ENCODE measurements at places on chromosomes 5 and 9. TPM values are rescaled to one million over a fixed set of nuclear protein-coding genes. Genes with fewer than 3 reads are reported as not detected.

GRCh38 chr5:177537389-177538361 lies 16.7 kb downstream of the FAM193B start:
- no peak for DNase-seq

- DNase-seq: no peak
These were observed 639.3 kb downstream of the MTRR start for GRCh38 chr5:8508231-8508630.

DNA sequence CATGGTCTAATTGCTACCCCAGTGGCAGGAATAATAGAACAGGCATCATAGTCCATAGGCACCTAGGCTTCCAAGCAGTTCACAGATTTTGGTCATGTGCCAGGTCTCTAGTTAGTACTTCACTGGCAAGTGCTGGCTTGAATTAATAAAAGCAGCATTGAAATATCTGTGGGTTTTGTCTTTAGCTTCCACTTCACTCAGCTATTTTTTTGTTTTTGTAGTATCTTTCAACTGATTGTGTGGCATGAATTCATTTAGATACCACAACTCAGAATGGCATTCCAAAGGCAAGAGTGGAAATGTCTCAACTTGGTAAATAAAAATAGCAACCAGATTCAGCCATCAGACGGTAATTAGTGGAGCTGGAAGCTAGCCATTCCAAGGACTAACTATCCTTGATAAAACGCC lies 27.9 kb upstream of the ITGA2 start:
- DNase-seq: no peak

- no peak for DNase-seq
These were observed 290.5 kb downstream of the DOCK8 start for GRCh38 chr9:504921-505740.

- no peak for DNase-seq
These were observed 65.0 kb downstream of the PKD2L2 start for GRCh38 chr5:137954131-137954879.

DNA sequence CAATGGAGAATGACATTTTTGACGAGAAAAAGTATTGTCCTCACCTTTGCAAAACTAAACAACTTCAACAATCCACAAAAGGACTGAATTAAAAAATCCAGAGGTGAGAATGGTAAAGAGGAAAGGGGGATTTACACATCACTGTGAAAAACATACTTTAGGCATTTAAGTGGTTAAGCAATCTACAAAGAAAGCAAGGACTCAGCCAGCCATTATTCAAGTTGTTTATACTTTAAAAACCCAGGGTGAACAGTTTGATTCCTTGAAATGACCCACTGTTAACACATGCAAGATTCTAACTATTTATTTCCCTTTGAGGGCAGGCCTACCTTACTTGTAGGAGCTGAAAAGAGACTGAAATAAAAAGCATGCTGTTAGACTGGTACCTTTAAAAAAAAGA lies 29.3 kb downstream of the TUT7 start:
- DNase-seq: no peak

DNA sequence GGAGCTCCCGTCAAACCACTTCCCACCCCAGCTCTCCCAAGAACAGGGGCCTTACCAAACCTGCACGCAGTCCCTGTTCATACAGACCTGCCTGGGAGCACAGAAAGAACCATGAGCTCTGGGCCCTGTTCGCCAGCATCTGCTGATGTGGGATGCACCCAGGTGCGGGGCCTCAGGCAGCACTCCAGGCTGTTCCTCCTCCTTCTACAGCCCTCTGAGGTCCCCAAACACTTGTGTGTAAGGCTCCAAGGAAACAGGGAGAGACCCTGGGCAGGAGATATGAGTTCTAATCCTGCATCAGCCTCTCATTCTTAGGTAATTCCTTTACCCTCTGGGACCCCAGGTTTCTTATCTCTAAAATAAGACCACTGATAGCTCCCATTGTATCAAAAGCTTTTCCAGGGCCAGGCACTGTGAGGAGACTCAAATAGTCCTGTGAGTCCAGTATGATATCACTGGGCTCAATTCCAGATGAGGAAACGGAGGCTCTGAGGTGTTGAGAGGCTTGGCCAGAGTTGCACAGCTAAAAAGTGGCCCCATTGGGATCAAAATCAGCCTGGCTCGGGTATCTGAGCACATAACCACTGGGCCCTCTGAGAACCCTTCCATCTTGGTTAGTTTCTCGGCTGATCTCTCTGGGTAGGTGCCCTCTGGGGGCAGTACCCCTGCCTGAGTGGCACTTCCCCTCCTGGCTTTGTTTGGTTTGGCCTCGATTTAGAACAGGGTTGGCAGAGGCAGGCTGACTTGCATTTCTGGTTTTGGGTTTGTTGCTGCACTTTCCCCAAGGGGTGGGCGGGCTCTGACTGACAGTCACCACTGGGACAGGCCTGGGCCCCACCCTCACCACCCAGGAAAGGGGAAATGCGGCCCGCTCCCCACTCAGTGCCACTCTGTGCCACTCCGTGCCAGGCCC lies 116.8 kb downstream of the RGS3 start:
- peak; percentile 66 for DNase-seq

DNA sequence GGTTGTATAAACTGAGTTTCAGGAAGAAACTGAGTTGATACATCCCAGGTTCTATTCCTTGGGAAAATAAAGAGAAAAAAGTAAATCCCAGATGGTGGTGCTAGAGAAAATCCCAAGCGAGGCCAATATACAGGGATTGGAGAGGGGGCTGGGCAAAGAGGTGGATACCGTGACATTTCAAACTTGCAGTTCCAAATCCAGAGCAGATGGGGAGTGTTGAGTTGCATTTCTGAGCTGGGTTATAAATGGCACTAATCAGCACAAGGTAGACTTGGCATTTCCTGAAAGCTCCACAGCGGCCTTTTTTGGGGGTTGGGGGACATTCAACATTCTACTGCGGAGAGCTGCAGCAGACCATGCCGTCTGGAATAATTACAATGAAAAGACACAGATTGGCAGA lies 224.4 kb downstream of the NXNL2 start:
- no peak for DNase-seq

DNA sequence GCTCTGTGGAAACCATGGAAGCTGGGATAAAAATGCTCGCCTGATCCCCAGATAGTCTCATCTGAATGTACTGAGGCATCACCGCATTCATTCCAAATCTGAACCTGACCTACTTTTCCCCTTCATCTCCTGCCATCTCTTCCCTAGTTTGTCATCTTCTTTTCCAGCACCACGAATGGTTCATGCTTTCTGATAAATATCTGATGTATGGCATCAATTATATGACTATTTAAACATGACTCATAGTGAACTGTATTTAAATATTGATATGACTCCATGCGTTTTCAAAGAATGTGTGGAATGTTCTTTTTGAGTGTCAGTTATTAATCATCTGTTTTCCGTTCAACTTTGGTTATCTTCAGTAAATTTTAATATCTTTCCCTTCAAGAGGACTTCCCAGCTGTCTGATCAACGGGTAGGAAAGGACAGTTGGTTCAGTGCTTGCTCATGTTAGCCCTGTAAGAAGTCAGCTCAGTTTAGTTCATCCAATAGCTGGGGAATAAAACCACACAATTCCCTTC lies 21.1 kb downstream of the BASP1 start:
- DNase-seq: no peak

DNA sequence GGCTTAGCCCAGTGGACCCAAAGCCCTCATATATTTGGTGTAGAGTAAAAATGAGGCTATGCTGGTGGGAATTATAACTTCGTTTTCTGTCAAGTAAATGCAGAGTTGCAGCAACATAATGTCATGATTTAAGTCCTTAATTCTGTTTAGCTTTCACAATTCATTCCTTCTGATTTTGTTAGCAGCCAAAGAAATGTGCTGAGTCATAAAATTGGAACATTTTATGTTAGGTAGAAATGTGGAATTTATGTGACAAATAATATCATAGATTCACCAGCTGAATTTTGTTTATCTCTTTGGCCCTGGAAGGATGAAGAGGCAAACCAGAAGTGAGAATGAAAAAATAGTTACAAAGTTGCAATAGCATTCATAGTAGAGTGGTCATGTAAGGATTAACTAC lies 247.0 kb downstream of the TRPM3 start:
- DNase-seq: no peak

- no peak for DNase-seq
These were observed 29.9 kb upstream of the CKS2 start for GRCh38 chr9:89281106-89281505.

DNA sequence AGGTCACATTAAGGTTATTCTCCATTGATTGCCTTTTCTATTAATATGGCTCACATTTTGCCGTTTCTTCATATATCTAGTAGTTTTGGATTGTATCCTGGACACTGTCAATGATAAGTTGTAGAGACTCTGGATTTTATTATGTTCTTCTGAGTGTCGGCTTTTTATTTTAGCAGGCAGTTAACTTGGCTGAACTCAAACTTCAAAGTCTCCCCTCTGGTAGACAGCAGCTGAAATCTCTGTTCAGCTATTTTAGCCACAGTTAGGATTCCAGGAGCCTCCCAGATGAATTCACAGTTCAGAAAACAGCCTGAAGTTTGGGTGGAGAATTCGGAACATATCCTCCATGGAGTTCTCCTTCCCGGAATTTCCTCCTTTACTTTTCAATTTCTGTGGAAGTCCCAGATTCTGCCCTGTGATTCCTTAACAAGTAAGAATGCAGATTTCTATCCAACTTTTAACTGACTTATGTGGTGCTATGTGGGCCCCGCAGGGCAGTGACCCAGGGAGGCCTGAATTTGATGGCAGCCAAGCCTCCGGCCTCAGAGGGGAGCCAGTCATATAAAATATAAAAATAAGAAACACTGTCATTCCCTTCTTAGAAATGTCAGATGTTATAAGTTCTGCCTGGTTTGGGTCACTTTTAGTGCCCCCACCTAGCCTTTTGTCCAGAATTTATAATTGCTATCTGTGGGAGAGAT lies 39.3 kb upstream of the MVB12B start:
- no peak for DNase-seq

- DNase-seq: no peak
These were observed 95.3 kb downstream of the PRELID2 start for GRCh38 chr5:145739843-145740242.

DNA sequence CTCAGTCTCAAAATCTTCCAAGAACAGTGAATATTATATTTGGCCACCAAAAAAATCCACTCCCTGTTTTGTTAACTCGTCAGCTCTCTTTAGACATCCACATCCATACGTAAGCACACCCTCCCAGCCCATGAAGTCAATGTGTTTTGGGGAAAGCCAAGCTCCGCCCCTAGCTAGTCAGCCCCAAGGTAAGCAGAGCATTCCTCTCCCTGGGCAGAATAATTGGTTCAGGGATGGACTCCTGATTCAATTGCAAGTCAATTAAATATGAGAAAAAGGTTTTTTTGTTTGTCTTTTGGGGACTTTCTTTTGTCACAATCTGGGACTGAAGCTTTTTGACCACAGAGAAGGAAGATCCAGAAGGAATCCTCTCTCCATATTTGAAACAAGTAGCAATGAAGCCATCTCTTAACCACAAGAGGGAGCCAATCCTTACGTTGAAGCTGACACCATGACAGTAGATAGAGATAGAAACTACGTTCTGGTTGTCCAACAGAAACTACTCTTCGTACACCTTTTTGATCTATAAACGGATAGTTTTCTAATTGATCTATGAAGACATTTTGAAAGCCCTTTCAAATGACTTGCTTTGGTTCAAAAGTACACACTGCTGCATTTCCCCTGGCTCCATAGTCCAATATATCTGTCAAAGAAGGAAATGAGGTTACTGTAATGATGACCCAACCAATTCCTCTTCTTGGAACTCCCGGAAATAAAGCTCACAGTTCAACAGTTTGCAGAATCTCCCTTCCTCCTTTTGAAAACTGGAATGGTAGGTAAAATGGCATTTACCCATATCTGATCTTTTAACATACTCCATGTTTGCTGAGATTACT lies 166.4 kb downstream of the TLE1 start:
- DNase-seq: no peak

- DNase-seq: no peak
These were observed 153.0 kb upstream of the HMHB1 start for GRCh38 chr5:143658956-143659355.

GRCh38 chr9:120730654-120731514 lies 16.6 kb upstream of the MEGF9 start:
- DNase-seq: no peak

- DNase-seq: no peak
These were observed 14.1 kb upstream of the CARD19 start for GRCh38 chr9:93081931-93082330.

DNA sequence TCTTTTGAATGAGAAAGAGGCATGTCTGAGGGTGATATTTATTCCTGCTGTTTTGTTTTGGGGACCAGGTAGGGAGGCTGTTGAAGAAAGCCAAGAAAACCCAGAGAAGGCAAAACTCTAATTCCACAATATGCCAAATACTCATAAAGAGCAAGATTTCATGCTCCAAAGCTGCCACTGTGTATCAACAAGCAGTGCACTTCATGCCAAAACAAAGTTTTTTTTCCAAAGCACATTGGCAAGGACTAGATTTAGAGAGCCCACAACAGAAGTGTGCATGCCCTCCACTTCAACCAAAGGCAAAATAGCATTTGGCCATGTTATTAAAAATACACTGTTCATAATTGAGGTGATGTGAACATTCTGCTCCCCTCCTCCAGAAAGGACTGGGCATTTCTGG lies 229.9 kb downstream of the EBF1 start:
- no peak for DNase-seq

- peak; percentile 25 for DNase-seq
These were observed 25.6 kb downstream of the GOLGA2 start for GRCh38 chr9:128249908-128250838.

DNA sequence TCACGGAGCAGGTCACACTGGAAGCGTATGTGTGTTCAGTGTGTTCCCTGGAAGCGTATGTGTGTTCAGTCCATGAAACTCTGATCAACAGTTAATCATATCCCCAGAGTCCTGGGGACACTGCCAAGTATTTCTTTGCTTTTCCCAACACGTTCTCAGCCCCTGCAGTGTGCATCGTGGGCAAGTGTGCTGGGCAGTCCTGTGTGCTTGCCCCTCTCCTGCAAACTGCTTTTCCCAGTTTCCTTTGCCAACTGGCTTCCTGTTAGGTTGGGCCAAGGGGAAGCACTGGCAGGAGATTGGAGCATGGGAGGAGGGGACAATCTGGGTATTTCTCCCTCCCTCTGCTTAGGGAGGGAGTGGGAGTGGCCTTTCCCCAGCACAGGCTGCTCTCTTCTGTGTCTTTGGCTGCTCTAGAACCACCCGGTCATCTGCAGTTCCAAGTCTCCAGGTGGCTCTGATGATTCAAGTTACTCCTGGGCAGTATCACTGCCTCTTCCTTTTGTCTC lies 36.8 kb upstream of the NEK6 start:
- DNase-seq: no peak

DNA sequence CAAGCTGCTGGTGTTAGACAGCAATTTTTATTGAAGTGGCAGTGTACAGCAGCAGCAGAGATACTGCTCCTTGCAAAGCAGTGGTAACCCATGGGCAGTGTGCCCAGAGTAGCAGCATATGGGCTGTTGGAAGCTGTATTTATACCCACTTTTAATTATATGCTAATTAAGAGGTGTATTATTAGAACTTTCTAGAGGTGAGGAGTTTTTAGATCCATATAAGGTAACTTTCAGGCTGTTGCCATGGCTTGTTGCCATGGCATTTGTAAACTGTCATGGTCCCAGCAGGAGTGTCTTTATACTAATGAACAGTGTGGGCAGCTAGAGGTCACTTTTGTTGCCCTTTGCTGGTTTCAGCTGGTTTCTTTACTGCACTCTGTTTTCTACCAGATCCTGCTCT lies 3.7 kb upstream of the PJA2 start:
- no peak for DNase-seq

GRCh38 chr9:33225319-33226147 lies 14.4 kb upstream of the SPINK4 start:
- DNase-seq: peak; percentile 64

The TCERG1 gene
- polyA plus RNA-seq: 91.7 TPM

The FBXW11 gene
- 30.0 TPM for polyA plus RNA-seq

The C9orf50 gene
- not detected for polyA plus RNA-seq

The TAF11L8 gene
- not detected for polyA plus RNA-seq

The ZFP2 gene
- not detected for polyA plus RNA-seq

The SPATA31E1 gene
- not detected for polyA plus RNA-seq

The TTLL11 gene
- 3.0 TPM for polyA plus RNA-seq

The BAAT gene
- polyA plus RNA-seq: 0.09 TPM

The OCLN gene
- 13.1 TPM for polyA plus RNA-seq

Data from GM12878 (cell line).